ENCODE measurements at places on chromosomes 5 and 9.

DNA sequence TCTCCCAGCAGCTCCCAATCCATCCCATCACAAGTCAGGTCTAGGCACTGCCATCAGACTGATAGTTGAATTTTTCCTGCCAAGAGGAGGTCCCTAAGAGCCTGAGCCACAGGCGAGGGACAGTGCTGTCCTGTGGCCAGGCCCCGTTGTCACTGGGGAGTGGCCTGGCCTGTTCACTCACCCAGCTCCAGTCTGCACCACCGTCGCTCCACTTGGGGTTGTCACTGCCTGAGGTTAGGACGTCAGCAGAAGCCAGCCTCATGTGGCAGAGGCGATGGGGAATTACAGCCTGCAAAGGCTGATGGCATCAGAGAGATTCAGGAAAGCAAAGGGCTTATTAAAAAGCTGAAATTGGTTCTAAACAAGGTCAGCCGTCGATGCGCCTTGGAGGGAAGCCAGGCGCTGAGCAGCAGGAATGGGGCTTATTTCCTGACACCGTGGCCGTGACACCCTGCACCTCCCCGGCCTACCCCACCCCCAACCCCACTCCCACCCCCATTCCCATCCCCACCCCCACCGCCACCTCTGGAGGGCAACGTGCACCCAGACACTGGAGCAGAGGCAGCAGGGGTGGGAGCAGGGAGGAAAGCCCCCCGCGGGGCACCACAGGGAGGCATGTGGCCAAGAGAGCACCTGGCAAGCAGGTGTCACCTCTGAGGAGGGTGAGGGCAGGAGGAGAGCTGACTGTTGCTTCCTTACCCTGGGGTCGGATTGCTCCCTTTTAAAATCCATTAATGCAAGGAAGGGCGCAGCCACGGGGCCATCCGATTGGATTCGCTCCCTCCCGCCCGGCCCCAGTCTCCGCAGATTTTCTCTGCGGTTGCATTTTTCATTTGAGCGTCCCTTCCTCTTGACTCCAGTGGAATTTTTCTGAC lies 3.1 kb upstream of the DBH start:
- DNase-seq: no peak

GRCh38 chr9:89806371-89807100 lies 201.7 kb downstream of the GADD45G start:
- DNase-seq: no peak

- no peak for DNase-seq
Observed at GRCh38 chr9:93620881-93621820, 44.8 kb downstream of the PHF2 start.

- DNase-seq: no peak
Observed at GRCh38 chr9:114771889-114772288, 34.0 kb downstream of the TNFSF15 start.

DNA sequence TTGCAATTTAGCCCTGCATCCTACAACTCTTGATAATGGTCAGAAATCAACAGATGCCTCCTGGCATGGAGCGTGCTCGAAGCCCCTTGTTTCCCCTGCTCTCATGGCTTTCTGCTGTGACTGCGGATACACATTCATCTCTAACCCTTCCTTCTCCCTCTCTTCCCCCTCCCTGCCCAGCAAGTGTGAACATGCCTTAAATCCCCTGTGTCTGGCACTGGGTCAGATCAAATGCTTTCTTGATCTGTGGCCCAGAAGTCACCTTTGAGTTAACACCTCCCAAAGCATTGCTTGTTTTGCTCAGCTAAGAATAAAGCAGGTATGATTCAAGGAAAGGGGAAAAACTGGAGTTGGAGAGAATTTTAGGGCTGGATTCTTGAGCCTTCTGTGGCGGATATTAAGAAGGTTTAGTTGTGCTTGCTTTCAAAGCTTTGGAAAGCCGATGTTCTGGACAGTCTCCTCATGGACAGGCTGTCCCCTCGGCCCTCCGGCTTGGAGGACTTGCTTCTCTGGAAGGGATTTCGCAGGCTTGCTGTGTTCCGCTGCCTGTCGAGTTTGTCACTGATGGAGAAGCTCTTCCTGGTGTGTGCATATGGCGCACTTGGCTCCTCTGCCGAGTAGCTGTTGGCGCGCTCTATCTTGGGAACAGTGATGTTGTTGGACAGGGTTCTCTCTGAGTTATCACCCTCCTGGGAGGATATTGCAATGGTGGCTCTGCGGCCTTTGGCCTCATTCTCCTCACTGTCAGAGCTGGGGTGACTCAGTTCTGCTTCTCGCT lies 121.3 kb upstream of the KLF9 start:
- no peak for DNase-seq

DNA sequence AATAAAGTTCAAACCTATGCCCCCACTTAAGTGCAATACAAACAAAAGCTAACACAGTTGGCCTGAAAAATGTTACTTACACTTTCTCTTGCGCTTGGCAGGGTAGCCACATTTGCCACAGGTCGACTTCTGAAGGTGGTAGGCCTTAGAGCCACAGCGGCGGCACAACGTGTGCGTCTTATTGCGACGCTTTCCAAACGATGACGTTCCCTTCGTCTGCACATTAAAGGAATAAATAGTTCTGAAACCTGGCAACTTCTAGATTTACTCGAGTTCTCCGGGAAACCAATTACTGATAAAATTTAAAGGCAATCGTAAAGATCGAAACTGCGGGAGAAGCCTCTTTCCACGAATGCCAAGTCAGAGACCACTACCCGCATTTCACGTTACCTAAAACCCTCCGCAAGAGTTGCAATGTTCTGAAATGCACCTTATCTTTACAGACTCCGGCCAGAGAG lies 602 bp downstream of the RPL37 start:
- no peak for DNase-seq

DNA sequence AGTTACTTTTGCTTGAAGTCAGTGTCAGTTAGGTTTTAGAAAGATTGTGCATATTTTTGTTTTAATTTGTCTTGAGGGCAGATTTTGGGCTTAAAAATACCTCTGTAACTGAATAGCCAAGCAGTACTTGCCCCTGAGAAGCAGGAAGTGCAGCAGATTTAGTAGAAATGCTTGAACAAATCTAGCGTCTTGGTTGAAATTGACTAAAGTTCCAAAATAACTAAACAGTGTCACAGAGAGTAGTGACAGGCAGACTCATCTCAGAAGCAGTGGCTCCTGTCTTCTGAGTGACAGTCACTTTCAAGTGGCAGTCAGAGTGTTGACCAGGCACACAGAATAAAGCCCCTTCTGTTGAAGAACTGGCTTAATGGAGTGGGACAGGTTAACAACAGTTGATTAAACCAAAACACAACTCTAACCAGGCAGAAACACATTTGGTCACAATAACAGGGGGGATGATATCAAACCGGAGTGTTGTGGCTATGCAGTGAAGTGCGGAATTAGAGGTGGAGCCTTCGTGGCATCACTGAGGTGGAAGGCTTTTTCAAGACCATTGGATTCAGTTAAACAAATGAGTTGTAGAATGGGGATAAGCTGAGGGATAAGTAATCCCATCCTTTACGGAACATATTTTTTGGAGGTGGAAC lies 29.1 kb downstream of the TRIO start:
- DNase-seq: no peak

DNA sequence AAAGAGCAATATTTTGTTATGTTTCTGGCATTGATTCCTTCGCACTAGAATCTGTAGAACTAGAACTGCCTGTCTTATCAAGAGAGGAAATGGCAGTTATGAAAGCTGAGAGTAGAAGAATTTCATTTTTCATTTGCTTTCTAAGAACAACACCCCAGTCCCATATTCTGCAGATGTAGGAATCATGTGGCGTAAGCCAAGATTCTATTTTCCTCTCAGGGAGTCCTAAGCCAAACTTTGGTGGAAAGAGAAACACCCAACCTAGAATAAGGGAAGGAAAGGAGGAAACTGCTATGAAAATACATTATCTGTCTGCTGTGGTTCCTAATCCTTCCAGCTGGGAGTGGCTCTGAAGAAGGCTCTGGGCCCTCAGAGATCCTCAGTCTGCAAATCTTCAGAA lies 1176.9 kb upstream of the C9orf72 start:
- no peak for DNase-seq

DNA sequence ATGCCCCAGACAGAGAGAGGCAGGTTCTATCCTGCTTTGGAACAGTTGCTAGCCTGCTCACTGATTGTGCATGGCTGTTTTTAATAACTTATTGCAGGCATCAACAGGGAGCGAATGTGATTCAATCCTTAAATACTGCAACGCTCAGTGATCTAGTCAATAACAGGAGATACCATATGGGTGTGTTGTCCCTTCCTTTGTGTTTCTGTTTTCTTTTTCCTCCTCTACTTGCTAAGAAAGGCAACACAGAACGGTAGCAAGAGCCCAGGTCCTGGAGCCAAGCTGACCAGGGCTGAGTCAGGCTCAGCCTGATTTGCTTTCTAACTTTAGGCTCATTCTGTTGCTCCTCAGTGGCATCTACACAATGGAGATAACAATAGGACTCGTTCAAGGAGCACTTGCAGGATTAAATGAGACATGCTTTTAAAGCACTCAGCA lies 98.6 kb upstream of the EQTN start:
- no peak for DNase-seq

DNA sequence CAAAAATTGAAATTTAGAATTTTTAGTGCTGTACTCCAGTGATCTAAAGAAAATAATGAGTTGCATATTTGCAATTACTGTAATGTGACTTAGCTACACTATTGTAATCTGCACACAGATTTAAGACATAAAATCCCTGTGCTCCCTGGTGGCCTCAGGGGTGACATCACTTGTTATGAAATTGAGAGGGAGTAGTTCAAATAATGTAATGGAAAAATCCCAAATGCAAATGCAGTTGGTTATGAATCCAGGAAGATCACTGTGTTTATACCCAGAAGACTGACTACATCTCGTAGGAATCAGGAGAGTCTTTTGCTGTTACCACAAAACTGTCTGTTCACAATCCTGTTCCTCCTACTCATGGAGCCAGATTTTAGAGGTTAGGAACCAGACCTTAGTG lies 178.7 kb upstream of the FBXL17 start:
- no peak for DNase-seq

DNA sequence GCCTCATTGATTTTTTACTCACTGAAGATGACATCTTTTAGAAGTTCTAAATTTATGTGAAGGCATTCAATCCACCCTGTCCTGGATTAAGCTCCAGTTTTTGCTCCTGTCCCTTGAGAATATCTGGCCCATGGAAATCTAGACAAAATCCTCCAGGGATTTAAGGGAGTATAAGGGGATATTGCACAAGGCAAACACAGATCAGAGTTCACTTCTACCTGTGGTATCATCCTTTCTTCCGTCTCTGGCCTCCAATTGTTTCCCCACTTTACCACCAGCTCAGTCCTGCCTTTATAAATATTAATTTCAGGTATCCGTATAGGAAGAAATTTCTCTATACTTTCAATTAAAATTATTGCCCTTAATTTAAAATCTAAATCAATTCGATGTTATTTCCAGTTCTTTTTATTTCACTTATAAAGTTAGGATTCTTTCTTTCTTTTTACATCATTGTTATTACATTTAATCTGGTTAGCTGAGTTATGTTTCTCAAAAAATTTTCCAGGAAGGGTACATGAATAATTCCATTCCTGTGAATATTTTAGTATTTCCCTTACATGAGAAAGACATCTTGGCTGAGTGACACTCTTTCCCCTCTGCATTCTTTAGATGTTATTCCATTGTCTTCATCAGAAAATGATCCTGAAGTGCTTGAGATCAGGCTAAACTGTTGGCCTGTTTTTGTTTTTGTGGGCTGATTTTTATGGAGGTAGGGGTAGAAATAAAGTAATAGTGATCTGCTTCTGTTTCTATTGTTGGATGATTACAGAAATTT lies 194.3 kb upstream of the MAP3K1 start:
- DNase-seq: no peak

DNA sequence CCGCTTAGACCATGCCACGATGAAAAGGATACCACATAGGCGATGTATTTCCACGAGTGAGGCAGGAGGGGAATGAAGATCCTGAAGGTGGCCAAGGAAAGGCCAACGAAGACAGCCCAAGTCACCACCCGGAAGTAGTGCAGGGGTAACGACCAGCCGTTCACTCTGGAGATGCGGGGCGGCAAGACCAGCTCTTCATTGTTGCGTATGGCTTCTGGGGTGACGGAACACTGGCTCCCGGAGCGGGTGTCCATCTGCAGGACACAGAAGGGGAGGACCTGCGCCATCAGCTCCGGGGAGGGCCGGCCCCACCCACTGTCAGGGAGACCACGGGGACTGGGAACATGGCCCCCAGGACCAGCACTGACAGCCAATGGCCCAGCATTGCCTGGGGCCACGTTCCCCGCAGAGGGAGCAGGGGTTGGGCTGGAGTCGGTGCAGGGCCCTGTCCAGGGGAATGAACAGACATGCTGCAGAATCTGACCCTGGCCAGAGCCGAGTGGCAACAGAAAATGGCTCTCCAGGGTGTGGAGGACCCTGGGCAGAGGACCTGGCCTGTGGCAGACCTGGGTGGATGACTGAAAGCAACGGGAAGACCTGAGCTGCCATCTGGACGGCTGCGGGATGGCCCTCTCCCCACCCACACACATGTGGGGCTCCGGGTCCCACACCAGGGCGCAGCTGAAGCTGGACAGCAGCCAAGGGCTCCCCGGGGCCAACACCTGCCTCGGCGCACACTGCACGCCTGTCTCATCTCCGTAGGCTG lies 17.7 kb downstream of the ZDHHC11B start:
- DNase-seq: no peak

DNA sequence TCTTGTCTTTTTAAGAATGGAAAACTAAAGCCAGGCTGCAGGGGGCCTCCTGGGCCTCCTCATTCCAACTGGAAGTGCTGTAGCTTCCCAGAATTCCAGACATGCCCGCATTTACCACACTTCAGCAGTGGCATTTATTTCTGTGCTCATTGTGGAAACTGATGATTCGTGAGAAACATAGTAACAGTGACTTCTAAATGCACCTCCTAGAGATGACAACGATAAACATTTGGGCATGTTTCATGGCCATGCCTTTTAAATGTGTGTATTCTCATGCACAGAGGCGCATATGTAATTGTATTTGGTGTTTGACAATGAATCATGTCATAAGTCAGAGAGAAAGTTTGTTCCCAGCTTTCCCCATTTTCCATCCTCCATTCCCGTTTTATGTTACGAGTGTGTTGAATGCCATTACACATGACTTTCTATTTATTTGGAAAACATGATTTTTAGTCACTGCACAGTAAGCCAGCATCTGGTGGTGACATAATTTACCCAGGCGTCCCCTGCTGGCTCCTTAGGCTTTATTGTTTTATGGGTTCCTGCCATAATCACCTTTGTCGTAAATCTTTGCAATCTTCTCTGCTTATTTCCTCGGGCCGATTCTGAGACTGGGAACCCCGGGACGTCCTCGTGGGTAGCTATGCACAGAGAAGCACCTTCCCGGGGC lies 68.8 kb upstream of the FCN2 start:
- no peak for DNase-seq

GRCh38 chr5:79529110-79529509 lies 15.2 kb upstream of the HOMER1 start:
- DNase-seq: no peak

Data from T-helper 2 cell (primary cell).